Inflammatory macrophage treated with lipopolysaccharide for 1 hour (primary cell): ENCODE measurements at places on chromosomes 5 and 9.

GRCh38 chr5:138282920-138283742 is 8.7 kb upstream of the GFRA3 start:
- peak; percentile 7 for DNase-seq

DNA sequence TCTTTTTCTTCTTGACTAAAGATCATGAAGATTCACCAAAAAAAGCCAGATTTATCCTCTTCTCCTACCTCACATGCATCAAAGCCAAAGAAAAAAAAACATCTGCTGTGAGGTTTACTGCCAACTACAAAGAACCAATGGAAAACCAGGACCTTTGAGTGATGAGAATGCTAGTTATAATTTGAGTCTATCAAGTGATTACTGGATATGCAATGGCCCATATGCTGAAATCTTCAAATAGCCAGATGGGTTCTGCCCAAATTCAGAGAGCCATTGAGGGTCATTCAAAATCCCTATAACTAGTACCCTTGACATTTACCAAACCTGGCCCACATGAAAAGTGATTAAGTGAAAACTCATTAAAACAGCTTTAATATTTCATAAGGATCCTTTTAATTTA is 78.4 kb upstream of the ACO1 start:
- DNase-seq, result no peak

GRCh38 chr5:98556712-98557111 is 216.8 kb upstream of the RGMB start:
- no peak for DNase-seq

DNA sequence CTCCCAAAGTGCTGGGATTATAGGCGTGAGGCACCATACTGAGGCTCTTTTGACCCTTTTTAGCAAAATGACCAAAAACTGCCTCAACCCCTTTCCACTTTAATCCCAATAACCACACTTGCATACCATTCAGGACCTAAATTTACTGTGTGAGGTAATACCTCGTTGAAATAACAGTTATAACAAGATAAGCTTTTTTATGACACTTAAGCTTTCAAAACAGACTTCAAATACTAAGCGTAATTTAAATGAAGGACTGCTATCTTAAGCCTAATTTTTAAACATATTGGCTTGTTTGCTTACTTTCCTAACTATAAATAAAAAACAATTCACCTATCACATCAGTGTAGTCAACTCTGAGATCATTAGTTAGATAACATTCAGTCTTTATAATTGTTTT is 37.8 kb downstream of the PWWP2A start:
- no peak for DNase-seq

GRCh38 chr9:35079041-35079425 is 709 bp downstream of the FANCG start:
- DNase-seq, result no peak
